Activated naive CD8-positive, alpha-beta T cell treated with anti-CD3 and anti-CD28 coated beads for 36 hours (primary cell): ENCODE measurements at places on chromosomes 12 and 14.

GRCh38 chr12:5561057-5561456 lies 129.1 kb downstream of the NTF3 start:
- DNase-seq: no peak
- H3K27ac ChIP-seq: no peak overlapping the region
- H3K4me3 ChIP-seq: no peak overlapping the region
- H3K36me3 ChIP-seq: no peaks in the 10 kb centered on the region
- no peaks in the 10 kb centered on the region for H3K4me1 ChIP-seq

DNA sequence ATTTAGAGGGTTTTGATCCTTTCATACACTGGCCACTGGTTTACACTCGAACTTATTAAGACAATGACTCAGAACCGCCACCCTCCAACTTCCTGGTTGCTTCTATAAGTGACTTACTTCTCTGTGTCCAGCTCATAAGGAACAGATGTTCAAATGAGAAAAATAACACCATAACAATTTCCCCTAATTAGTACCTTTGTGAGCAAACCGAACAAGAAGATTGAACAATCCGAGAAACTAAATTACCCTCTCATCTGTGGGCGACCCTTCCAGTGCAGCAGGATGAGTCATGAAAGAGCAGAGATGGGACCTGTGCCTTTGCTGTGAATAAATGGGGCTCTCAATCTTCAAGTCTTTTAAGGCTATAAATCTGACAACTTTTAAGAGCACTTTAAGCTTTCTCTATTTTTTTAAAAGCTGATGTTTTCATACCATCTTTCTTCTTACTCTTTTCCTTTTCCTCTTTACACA lies 146.8 kb upstream of the RASSF8 start:
- no peaks in the 10 kb centered on the region for H3K36me3 ChIP-seq
- H3K4me3 ChIP-seq: no peak overlapping the region
- no peak for DNase-seq
- no peaks in the 10 kb centered on the region for H3K27me3 ChIP-seq
- peaks cover 13% of the 10 kb centered on the region for H3K4me1 ChIP-seq
- H3K27ac ChIP-seq: no peak overlapping the region

GRCh38 chr12:114670291-114670980 lies 13.5 kb downstream of the TBX3 start:
- peaks cover 95% of the 10 kb centered on the region for H3K27me3 ChIP-seq
- peaks cover 8% of the 10 kb centered on the region for H3K4me1 ChIP-seq
- no peak overlapping the region for H3K27ac ChIP-seq

- H3K27me3 ChIP-seq: peaks cover 69% of the 10 kb centered on the region
- DNase-seq: no peak
- no peaks in the 10 kb centered on the region for H3K36me3 ChIP-seq
- H3K4me3 ChIP-seq: peak overlapping the region; percentile 67
- no peak overlapping the region for H3K27ac ChIP-seq
These were observed 886 bp upstream of the PRICKLE1 start for GRCh38 chr12:42590330-42590934.

- no peak for DNase-seq
- no peak overlapping the region for H3K27ac ChIP-seq
- peaks cover 52% of the 10 kb centered on the region for H3K27me3 ChIP-seq
- no peak overlapping the region for H3K4me3 ChIP-seq
- H3K36me3 ChIP-seq: no peaks in the 10 kb centered on the region
These were observed 771 bp upstream of the KCNJ8 start for GRCh38 chr12:21775133-21775820.

DNA sequence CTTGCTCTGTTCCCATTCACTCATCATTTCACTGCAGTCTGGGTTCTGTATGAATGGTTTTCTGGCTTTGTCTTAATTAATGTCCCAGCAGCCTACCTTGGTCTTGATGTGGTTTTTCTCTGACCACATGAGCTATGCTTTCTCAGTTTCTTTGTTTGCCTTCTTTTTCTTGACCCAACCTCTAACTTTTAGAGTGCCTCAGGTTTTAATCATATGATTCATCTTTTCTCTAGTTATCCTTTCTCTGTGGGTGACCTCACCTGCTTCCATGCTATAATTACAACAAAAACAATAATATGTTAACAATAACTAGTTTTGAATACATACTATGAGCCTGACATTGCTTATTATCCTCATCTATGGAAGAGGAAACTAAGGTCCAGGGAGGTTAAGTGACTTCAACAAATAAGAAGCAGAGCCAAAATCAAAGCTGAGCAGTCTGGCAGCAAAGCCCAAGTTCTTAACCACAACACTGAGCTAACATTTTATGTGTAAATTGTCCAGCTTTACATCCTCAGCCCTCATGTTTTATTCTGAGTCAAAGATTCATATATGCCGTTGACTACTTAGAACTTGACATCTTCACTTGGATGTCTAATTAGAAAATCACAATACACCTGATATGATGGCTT lies 4.7 kb upstream of the EPYC start:
- peaks cover 40% of the 10 kb centered on the region for H3K27me3 ChIP-seq
- peaks cover 17% of the 10 kb centered on the region for H3K4me1 ChIP-seq
- no peaks in the 10 kb centered on the region for H3K36me3 ChIP-seq
- H3K4me3 ChIP-seq: no peak overlapping the region
- H3K27ac ChIP-seq: peak overlapping the region; percentile 31
